ENCODE measurements at places on chromosomes 3 and 15.
A peak's percentile ranks its signal among the peaks of the same experiment; 100 is the strongest.

- peak; percentile 66 for DNase-seq
Measured at GRCh38 chr15:50358845-50359244, 3.8 kb upstream of the GABPB1 start.

- DNase-seq = no peak
Measured at GRCh38 chr3:192281207-192281880, 446.0 kb downstream of the FGF12 start.

DNA sequence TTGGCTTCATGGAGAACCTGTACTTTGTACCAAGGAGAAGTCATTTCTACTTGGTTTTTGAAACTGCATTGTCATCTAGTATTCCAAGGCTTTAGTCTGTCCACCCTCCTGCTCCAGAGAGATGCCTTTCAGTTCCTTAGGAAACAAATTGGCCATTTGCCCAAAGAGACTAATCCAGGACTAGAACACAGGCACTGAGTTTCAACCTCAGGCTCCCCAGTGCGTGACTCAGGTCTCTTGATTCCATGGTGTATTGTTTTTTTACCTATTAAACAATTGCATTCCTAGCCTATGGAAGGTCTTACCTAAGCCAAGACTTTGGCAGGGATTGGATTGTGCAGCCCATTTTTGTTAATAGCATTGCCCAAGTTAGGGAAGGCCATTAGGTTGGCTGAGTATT is 214.8 kb upstream of the CTDSPL start:
- no peak for DNase-seq

- DNase-seq = peak; percentile 83
Measured at GRCh38 chr15:85858586-85859375, 64.1 kb upstream of the KLHL25 start.

DNA sequence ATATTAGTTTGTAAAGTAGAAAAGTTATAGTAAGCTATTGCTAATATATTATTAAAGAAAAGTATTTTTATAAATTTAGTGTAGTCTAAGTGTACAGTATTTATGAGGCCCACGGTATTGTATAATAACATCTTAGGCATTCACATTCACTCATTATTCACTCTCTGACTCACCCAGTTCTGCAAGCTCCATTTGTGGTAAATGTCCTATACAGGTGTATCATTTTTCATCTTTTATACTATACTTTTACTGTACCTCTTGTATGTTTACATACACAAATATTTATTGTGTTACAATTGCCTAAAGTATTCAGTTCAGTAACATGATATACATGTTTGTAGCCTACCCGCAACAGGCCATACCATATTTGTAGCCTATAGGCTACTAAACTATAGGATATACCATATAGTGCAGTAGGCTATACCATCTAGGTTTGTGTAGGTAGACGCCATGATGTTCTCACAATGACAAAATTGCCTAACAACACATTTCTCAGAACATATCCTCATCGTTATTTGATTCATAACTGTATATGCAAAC is 246.8 kb upstream of the ALCAM start:
- no peak for DNase-seq

- DNase-seq = no peak
Measured at GRCh38 chr3:24483873-24484272, 10.8 kb downstream of the THRB start.

- no peak for DNase-seq
Measured at GRCh38 chr15:71685420-71685993, 124.8 kb upstream of the NR2E3 start.

GRCh38 chr3:16509721-16510619 is 3.5 kb downstream of the RFTN1 start:
- no peak for DNase-seq

DNA sequence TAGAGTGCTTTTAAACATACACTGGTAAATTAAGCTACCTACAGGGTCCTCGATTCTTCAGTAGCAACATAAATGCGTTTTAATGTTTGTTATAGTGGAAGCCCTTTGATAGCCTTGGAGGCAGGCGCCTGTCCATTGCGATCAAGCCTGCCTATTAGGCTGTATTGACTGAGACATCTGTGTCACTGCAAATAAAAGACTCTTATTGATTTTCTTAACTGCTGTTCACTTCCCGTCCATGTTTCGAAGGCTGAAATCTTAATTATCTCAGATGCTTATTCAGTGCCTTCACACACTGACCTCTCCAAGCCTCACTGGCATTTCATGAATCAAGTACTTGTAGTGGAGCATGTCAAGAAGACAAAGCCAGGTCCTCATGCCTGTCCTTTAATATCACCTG is 51.1 kb downstream of the MAP2K5 start:
- no peak for DNase-seq

GRCh38 chr15:79494963-79495755 is 63.0 kb downstream of the MINAR1 start:
- DNase-seq = no peak

DNA sequence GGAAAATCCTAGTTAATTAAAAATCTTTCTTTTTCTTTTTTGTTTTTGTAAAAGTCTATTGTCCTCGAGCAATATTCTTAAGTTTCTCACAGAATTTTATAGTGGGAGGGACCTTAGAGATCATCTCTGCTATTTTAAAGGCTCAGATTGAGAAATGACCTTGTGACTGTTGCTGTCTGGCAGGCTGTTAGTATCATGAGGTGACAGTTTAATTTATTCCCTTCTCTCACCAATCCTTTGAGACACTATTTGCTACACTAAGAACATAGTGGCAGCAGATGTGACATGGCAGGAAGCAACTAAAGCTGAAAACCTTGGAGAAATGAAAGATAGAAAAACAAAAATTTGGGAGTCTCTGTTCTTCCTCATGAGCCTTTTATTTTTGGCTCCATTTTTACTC is 24.9 kb downstream of the APPL1 start:
- DNase-seq = peak; percentile 17

GRCh38 chr3:153293265-153293664 is 131.2 kb downstream of the RAP2B start:
- DNase-seq = no peak

DNA sequence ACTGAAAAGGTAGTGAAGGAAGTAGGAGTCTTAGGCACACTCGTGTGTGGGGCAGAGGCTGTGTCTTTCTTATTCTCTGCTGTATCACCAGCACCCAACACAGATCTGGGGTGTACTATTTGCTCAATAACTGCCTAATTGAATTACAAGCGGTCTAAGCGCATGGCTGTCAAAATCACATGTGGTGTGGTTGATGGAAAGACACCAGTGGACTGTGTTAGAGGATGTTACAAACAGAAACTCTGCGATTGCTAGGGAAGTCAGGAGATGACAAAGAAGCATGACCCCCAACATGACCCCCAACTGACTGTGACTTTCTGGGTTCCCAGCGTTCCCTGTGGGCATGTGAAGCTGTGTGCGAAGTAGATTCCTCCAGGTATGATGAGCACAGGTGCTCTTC is 32.0 kb downstream of the ATG7 start:
- no peak for DNase-seq

DNA sequence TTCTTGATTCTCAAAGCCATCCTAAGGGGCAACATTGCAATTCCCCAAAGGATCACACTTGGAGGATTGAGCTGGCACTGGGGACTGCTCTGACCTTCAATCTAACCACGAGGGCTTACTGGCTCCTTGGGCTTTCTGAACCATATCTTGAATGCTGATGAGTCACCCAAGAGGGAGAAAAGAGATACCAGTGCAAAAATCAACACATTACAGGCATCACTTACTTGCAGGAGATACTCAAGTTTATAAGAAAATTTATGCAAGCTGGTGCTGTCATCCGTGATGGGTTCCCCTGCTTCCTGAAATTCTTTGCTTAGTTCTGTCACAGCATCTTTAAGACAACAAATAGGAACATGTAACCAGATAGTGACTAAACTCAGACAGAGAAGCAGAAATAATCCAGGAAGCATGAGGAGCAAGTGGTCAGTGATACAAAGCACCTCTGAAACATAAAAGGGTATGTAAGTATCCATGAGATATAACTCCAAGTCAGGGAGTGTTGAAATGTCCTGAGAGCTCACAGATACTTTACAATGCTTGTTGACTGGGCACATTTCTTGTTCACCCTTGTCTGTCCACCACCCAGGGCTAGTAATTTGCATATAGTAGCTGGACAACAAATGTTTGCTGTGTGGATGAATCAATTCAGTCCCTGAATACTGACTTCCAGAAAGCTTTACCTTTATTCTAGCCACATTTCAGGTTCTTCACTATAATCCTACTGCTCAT is 14.1 kb downstream of the FYCO1 start:
- DNase-seq = no peak

DNA sequence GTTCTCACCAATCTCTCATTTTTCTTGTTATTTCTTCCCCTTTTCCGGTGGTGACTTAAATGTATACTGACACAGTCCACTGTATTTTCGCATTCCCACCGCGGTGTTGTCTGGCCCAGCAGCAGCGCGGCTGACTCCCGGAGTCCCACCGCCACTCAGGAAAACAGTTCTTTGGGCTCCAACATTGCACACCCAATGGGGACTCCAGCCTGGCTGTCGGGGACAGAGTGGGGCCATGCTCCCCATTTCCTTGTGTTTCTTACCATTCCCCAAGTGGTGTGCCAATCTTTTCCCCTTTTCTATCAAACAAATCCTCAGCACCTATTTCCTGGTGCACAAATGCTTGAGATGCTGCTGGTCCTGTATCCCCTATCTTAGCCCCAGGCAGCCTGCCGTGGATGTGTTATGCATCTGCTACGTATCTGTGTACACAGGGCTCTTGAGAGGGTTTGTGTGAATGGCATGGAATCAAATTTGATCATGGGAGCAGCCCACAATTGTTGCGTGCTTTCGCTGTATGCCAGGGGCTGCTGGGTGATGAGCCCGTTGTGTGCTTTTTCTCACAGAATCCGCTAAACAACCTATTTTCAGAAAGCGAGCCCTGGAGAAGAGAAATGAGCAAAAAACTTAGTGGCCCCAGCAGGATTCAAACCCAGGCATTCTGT is 219.1 kb upstream of the RGMA start:
- DNase-seq = no peak

DNA sequence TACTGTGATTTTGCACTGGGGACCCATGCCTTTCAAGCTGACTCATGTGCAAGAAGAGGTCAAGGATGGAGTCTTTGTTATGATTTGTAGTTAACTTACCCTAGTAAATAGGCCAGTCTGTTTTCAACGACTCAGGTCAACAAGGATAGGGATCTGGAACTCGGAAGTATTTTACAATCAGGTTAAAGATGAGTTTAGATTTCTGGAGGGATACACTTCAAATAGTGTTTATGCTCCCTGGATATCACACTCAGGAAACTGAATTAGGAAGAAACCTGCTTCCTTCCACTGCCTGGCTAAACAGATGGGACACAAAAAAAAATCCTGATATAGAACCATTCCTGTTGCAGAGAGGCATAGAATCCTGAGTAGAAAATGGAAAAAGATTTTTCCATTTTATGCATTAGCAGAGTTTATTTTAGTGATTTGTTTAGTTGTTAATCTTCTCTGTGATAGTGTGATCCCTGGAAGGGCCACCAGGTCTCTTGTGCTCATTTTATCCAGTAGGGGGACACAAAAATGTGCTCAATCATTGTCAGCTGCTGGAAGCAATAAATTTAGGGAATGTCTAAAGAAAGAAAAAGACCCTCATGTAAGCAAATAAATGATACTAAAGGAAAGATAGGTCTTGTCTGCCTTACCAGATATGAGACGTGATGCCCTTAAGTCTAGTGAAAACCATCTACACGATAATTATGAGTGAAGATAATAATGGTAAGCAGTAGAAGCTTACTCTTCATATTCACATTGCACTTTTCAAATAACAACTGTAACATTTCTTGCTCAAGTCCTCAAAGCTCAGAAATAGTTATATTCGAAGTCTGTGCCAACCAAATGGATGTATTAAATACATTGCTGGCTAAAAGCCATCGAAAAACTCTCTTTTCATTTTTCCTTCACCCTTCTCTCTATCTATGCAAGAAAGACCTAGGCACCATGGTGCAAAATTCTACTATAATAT is 452.1 kb upstream of the KCNMB2 start:
- peak; percentile 6 for DNase-seq

DNA sequence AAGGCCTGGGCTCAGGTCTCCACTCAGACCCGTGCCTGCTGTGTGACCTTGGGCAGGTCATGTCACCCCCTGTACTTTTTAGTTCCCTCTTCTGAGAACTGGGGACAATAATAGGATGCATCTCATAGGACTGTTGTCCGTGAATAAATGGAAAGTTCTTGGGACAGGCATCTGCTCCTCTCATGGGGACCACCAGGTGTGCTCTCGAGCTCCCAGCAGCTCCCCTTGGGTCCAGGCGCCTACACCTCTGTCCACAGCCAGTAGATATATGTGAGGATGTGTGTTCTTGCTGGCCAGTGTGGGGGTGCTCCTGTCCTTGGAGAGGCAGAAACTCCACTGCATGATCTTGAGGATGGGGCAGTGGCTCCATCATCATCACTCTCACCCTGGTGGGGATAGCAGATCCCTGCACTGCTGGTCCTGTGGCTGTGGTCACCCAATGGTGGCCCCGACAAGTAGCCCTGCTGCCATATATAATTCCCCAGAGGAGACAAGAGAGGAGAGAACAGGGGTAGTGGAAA is 257.6 kb upstream of the TLE3 start:
- peak; percentile 7 for DNase-seq

- peak; percentile 46 for DNase-seq
Measured at GRCh38 chr3:81643721-81644120, 117.7 kb downstream of the GBE1 start.

All from SK-MEL-5 (cell line).